Cardiac muscle cell (in vitro differentiated cells and primary cell): ENCODE measurements at places on chromosomes 6 and 20.

DNA sequence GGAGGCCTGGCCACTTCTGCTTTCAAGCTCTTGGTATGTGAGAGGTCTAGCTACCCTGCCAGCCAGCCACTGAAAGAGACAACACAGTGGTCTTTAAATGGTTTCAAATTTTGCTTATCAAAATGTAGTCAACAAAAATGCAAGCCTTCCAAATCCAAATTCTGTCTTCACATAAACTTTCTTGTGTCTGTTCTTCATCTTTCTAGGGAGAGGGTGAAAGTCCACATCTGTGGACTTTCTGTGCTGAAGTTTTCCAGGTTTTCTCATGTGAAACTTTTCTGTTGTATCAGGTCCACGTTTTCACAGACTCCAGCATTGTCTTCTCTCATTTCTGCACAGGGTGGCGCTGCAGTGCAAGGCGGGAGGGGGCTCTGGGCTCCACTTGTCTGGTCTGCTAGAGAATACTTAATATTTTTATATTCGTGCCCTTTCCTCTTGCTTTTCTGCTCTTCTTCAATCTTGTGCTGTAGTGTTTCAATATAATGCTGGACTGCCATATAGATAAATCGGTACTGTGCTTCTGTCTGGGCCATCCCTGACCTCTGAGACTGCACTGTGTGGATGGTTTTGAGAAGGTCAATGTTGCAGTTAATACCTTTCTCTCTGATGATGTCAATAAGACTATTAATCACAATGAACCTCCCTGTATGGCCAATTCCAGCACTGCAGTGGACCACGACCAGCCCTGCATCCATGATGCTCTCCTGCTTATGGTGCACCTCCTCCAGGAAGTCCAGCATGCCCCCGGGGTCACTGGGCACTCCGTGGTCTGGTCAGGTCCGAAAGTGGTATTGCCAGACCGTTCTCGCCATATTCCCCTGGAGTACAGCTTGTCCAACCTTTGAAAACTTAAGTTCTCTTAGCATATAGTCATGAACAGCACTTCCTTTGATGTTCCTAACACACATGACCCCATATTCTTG, 161.6 kb upstream of the TNFAIP3 start:
- DNase-seq = peak; percentile 78

- no peak for DNase-seq
Observed at GRCh38 chr20:10639737-10640556, 33.9 kb downstream of the JAG1 start.

- peak; percentile 34 for DNase-seq
Observed at GRCh38 chr20:62367136-62367632, at the start of gene LAMA5. Gene LAMA5, minus strand, starts transcription at chr20:62367312. Its CDS starts 67 bp downstream, at chr20:62367245.

DNA sequence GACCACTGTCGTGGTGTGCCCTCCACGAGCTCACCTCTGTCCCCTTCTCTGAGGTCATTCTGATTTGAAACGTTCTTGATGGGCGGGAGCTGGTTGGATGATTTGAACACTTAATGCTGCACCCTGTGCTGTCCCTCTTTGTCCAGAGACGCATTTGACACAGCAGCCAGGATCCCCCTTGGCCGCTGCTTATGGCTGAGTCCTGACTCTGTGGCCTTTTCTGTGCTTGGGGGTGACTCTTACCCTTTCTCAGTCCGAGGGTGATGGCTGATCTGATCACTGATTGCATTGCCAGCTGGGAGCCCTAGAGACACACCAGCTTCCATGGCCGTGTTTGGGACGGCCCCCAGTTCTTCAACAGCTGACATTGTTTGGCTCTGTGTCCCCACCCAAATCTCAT, 43.5 kb upstream of the FRMD1 start:
- DNase-seq = no peak

GRCh38 chr6:88807622-88808021, 155.8 kb downstream of the RNGTT start:
- DNase-seq = no peak

- DNase-seq = peak; percentile 35
Observed at GRCh38 chr6:105135907-105136430, 43.8 kb downstream of the POPDC3 start.

DNA sequence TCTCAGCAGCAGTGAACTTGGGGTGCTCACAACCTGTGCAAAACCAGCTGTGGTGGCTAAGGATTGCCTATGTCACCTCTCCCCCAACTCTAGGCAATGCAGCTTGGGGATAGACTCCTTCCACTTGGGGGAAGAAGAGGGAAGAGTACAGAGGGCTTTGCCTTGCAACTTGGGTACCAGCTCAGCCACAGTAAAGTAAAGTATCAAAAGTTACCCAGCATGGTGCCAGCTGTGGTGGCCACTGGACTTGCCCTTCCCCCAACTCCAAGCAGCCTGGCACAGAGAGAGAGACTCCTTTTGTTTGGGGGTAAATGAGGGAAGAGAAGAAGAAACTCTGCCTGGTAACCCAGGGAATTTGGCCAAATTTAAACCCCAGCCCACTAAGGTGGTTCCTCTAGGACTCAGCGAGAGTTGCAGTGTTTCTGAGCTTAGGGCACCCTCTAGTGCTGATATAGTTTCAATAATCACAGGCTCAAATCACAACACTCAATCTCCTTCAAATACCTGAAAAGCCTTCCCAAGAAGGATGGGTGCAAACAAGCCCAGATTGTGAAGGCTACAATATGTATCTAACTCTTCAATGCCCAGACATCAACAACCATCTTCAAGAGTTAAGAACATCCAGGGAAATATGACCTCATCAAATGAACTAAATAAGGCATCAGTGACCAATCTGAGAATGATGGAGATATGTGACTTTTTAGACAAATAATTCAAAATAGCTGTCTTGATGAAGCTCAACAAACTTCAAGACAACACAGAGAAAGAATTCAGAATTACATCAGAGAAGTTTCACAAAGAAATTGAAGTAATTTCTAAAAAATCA, 7.6 kb upstream of the DEFB129 start:
- peak; percentile 6 for DNase-seq

GRCh38 chr6:123899745-123900144, 96.1 kb downstream of the NKAIN2 start:
- no peak for DNase-seq

- no peak for DNase-seq
Observed at GRCh38 chr20:33874129-33874528, 63.0 kb downstream of the CHMP4B start.

DNA sequence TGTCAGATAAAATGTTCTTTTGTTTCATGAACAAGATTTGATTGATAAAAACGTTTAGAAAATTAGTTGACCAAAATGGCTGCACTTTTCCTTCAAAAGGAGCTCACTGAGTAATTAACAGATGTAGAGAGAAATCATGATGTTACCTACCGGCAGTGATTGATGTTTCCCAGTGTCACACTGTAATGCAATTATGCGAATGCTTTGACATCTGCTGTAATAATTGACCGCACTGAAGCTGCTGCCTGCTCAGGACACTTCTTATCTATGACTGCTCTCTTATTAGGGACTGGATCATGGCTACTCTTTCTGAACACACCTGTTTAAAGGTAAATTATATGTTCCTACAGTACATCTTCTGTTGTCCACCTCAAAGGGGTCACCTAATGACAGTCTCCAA, 94.6 kb downstream of the GPR63 start:
- no peak for DNase-seq

DNA sequence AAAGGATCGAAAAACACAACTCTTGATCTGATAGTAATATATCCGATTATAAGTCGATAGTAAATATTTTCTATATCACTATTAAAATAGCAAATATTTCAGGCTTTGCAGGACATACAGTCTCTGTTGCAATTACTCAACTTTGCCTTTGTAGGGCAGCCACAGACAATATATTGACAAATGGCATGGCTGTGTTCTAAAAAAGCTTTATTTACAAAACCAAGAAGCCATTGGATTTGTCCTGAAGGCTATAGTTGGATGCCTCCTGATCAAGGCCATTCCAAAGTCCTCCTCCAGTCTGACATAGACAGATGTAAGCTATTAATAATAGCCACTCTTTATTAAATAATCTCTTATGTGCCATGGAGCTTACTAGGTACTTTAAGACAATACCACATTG, 5.9 kb downstream of the OCSTAMP start:
- peak; percentile 38 for DNase-seq

- no peak for DNase-seq
Observed at GRCh38 chr6:33966536-33966935, 162.7 kb upstream of the MLN start.

DNA sequence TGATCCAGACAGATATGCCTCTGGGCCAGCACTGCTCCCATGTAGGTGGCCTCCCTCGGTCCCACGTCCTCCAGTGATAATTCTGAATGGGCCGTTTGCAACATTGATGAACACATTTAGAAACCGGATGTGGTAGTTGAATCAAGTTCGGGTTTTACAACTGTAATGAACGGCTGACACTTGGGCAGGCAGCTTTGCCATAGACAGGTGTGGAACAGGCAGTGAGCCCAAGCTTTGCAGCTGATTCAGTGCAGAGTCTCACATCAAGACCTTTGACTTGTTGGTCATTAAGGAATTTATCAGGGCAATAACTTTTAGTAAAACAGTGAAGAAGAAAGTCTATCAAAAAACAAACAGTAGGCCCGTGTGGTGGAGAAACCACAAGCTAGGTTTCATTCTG, 466.6 kb upstream of the AGPAT4 start:
- no peak for DNase-seq

- DNase-seq = peak; percentile 65
Observed at GRCh38 chr6:109455437-109456110, at the start of gene MICAL1. Gene MICAL1, minus strand, starts transcription at chr6:109455772. Its CDS starts 1,576 bp downstream, at chr6:109454196.

DNA sequence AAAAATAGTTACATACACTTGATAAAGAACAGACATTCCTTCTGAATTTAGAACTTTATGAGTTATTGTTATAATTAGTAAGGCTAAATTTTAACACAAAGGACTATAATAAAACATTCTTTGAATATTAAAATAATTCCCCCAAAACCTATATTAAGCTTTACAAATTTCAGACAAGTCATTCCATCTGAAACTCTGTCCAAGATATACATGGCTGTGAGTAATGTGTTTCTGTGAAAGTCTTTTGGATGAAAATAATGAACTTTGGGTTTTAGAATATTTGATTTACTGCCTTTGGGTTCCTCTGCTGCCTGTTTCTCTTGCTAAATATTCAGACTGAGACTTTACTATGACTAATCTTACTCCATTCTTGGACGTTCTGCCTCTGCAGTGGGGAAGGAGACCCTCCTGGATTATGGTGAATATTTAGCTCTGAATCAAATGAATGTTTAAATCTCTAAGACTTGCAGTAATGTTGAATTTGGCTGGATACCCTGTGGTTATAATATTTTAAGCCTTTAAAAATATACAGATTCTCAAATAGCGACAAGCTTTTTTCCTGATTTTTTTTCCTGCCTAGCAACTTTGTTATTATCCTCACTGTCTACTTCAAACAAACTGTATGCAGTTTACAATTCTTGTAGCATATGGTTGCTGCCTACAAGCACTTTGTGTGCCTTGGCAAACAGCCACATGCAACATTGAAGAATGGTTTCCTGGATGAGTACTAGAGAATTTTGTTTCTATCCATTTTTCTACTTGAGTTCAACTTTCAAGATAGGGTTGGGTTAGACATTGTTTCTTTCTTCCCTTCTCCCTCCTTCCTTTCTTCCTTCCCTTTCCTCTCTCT, 51.4 kb downstream of the TXLNB start:
- DNase-seq = peak; percentile 76

DNA sequence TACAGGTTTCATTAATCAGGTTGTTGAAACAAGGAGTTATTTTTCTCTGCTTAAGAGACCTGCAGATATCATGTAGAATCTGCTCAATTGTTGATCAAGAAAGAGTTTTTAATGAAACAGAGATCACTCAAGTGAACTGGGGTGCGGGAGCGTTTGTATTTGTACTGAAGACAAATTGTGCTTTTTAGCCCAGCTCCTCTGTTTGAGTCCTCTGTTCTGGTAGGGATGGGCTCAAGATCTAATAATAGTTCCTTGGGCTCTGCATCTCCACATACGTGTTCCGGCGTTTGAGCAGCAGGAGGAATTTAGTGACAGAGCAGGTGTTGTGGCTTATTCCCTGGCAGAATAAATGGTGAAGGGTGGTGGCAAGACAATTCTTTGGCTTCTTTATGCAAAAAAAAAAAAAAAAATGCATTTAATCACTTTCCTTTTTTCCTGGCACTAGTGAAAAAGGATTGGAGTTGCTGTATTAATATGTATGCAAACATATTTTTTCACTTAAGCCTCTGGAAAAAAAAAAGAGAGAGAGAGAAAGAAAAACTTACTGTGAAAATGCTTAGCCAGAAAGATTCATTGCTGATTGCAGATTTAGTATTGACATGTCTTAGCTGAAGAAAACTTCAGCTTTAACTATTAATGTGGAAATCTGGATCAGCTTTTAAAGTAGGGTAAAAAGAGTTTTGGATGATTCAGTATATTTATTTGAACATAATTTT, 4.0 kb downstream of the CITED2 start:
- DNase-seq = peak; percentile 70

DNA sequence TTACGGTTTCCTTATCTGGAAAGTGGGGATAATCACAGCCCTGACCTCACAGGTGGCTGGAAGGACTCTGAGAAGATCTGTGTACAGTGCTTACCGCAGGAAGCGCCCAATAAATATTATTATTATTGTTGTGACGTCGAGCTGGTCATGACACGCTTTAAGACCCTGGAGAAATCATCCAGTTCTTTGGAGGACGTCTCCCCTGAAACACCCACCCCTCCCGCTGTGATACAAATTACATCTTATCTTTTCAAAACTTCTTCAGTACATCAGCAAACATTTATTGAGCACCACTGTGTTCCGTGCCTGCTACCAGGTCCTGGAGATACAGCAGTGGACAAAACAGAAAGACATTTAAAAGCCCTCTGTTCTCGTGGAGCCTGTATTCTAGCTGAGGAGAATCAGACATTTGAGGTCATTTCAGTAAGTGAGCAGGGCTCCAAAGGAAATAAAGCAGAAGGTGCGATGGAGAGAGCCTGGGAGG, 118.7 kb downstream of the CEBPB start:
- peak; percentile 73 for DNase-seq

- DNase-seq = no peak
Observed at GRCh38 chr6:56839533-56840183, 115.2 kb upstream of the BEND6 start.

DNA sequence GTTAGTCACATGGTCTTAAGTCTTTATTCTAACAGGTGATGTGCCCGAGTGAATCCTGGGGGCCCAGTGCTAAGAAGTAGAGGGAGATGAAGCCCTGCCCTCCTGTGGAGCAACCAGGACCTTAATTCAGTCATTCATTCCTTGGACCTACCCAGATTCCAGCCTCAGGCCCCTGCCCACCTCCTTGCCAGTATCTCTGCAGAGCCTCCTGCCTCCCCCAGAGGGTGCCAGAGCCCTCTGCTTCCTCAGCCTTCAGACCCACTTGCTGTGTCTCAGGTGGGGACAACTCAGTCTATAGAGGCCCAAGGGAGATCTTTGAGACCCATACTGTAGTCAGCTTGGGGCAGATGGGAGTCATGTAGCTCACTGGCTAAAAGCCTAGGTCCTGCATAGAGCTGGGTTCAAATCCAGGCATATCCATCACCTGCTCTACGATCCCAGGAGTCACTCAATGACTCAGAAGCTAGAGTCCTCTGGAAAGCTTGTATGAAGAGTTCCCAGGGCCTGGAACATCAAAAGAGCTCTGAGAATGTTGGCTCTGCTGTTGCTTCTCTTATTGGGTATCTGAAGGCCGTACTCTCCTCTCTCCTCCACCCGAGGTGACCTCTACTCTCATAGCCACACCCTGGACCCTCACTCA, 3.9 kb upstream of the SIGLEC1 start:
- DNase-seq = peak; percentile 65

- DNase-seq = no peak
Observed at GRCh38 chr20:63957690-63958441, 1.6 kb upstream of the UCKL1 start.
